ENCODE measurements at places on chromosomes 4 and X.
A peak's percentile ranks its signal among the peaks of the same experiment; 100 is the strongest.

DNA sequence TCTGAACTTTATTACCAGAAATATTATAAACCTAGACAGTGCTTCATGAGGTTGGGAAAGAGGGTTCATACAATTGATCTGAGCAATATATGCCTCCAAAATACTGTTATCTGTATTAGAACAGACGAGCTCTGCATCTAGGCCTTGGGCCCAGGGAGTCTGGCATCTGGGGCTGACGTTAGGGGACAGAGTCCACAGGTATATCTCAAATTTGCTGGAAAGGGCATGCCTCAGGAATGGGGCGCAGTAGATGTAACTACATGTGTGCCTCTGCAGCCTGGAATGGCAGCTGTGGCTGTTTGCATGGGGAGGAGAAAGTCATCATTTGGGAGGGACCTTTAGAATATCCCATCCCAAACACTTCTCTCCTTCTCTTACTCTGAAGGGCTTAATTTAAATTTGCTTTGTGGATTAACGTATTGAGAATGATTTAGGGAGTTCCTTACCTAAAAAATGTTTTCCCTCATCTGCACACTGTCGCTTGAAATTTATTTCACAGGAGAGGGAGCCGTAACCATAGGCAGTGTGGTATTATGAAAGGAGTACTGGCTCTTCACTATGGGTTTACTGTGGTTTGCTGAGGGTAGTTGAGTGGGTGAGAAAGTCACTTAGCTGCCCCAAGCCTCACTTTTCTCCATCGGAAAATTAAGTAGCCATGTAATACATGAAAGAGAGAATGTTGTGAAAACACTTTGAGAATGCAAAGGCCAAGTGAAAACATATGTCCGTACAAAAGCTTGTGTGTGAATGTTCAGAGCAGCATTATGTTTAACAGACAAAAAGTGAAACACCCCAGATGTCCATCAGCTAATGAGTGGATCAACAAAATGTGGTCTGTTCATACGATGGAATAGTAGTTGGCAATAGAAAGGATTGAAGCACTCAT lies 5.9 kb downstream of the ADD1 start:
- DNase-seq = no peak

- no peak for DNase-seq
These were observed 326.7 kb downstream of the STK32B start for GRCh38 chr4:5378002-5378401.

DNA sequence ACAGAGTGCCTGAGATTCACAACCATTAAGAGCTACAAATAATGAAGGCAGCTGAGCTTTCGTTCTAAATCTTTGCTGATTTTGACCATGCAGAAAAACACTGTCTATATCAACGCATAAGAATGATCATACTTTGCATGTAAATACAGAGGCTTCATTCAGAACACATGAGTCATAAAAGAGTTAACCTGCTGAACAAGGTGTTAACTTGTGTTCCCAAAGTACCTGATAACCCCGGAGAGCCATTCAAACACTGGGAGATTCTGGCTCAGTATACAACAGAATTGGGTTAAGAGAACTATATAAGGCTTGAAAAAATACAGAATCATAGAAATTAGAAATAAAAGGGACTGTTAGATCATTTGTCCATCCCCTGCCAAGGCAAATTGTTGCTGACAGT lies 964.3 kb upstream of the TENM3 start:
- DNase-seq = no peak

GRCh38 chr4:102606261-102606660 lies 105.1 kb downstream of the NFKB1 start:
- DNase-seq = no peak

DNA sequence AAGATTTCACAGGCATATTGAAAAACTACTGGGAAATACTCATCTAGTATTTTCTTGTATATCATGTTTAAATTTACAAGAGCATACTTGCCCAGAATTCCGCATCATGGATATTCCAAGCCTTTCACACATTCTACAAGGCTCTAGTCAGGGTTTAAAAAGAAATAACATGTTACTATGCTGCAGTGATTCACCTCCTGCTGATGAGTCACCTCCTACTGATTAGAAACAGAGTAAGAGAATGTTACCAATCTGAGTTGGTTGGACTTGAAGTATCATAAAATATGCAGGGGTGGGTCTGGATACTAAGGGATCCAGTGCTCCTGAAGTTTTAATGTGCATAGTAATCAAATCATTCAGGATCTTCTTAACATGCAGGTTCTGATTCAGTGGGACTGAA lies 192.0 kb upstream of the ANK2 start:
- DNase-seq = no peak

- no peak for DNase-seq
These were observed 31.7 kb downstream of the SNCA start for GRCh38 chr4:89805297-89805696.

- no peak for DNase-seq
These were observed 27.1 kb upstream of the HOPX start for GRCh38 chr4:56708146-56708545.

DNA sequence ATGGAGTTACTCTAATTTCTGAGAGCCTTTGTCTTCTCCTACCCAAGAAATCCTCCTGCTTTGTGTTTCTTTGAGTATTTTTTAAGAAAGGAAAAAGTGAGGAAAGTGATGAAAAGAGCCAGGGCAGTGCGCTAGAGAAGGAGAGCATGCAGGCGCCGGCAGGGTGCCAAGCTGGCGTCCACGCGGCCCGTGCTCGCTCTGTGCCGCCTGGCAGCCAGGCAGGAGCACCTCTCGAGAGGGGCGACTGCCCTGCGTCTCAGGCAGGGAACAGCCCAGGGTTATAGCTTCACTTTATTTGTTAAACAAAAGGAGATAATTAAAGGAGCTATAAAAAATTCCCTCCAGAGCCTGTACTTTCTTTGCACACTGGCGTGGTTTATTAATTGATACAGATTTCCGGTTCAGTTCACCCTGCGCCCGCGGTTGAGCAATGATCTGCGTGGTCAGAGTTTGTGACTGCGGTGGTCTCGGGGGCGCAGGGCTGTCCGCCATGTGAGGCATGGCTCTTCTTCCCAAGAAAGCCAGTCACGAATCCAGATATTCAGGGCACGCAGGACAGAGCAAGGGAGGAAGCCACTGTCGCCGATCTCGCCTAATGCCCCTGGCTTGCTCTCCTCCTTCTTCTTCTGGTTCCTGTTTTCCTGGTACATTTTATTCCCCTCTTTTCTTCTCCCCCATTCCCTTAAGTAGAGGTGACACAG lies 110.8 kb upstream of the PAQR3 start:
- no peak for DNase-seq

GRCh38 chrX:87896057-87896456 lies 378.5 kb downstream of the KLHL4 start:
- DNase-seq = no peak

DNA sequence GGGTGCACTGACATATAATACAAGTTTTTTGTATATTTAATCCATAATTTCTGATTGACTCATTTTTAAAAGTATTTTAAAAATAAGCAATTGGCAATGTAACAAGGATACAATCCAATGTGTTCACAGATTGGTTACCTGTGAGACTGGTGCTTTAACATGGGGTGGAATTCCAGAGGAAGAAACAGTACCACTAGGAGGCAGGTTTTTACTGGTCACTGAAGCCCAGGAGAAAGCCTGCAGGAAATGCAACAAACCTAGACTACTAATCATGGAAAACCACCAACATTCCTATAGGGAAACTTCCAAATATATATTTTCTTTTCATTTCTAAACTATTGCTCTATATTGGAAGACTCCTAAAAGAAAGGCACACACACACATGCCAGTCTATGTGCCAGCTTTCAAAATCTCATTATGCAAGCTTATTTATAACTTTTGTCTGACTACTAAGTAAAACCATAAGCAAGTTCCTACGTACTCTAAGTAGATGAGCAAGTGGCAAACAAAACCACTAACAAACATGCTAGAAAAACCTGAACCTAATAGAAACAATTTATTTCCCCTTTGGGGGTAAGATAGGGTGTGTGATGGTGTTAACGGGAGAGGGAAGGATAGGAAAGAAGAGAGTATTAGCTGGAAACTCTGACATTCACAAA lies 19.2 kb downstream of the G3BP2 start:
- DNase-seq = no peak

GRCh38 chrX:12987900-12988594 lies 13.1 kb downstream of the TMSB4X start:
- DNase-seq = no peak

- DNase-seq = no peak
These were observed 51.5 kb upstream of the GPRIN3 start for GRCh38 chr4:89358935-89359638.

GRCh38 chrX:131728295-131729145 lies 184.6 kb downstream of the OR13H1 start:
- DNase-seq = peak; percentile 86

- no peak for DNase-seq
These were observed 60.7 kb upstream of the ABCG2 start for GRCh38 chr4:88219099-88219498.

DNA sequence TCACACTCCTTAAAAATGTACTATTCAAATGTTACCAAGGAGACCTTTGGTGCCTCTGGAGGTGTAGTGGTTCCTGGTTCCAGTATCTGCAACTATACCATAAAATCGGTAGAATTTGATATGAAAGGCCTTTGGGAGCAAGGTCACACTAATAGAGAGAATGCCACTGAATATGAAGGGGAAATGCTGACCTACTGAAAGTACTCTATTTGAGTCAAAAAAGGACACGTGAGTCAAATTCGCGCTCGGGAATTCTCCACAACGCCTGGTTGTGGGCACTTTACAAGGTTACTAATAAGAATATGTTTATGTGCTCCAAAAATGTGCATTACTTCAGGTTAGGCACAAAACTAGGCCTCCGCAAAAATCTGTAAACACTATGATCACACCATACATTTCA lies 39.5 kb upstream of the RELL1 start:
- no peak for DNase-seq

GRCh38 chr4:124705393-124705792 lies 7.1 kb downstream of the ANKRD50 start:
- no peak for DNase-seq

DNA sequence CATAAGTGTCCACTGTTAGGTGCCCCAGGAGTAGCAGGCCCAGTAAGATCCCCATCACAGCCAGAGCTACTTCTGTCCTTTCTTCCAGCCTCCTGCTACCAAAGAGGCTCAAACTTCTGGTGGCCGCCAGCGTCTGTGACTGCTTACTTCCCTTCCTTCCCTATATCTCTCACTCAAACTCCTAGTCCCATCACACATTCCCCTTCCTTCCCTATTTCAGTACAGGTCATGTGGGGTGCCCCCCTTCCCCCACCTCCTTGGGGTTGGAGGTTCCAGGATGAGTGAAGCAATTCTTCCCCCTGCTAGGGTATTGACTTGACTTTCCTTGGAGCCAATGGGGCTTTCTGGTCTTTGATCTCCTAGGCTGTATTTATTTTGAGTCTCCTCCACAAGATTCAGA lies at the start of gene VSIG4:
Gene VSIG4, minus strand, starts transcription at position 137 of the 400 bp plus-strand sequence. Its CDS starts 82 bp downstream, at position 55.
- DNase-seq = no peak

DNA sequence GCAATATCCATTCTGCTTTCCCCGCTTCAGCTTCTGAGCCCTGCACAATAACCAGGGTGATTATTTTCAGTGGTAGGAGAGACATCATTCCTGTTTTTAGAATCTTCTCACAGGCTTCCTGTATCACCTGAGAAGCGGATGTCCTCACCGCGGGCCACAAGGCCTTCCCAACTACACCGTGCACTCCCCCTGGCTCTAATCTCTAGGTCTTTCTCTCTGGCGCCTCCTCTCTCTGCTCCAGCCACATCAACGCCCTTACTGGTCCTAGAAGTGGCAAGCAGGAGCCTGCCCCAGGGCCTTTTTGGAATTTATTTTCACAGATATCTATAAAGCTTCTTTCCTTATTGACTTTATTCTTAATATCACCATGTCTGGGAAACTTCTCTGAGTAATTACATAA lies 675.2 kb upstream of the FRG1 start:
- no peak for DNase-seq

DNA sequence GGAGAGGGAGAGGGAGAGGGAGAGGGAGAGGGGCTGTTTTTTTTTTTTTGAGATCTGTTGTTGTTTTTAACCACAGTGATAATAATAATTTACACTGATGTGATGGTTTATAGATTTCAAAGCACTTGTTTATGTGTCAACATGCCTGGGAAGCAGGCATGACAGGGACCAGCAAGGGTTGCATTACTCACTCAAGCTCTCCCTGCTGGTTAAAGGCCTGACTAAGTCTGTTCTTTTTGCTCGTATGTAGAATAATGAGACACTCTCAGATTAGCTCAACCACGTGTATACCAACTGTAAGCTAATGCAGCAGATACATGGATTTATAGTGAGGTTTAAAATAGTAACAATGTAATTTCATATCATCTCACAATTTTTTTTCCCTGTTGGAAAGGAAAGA lies 134.6 kb upstream of the BOD1L1 start:
- no peak for DNase-seq

GRCh38 chr4:187464573-187464972 lies 531.0 kb upstream of the ZFP42 start:
- DNase-seq = no peak

- DNase-seq = no peak
These were observed 1317.4 kb upstream of the TENM3 start for GRCh38 chr4:180925805-180926204.

All from activated CD8-positive, alpha-beta memory T cell treated with anti-CD3 and anti-CD28 coated beads for 24 hours (primary cell).